ENCODE measurements at places on chromosomes 1 and 21.

DNA sequence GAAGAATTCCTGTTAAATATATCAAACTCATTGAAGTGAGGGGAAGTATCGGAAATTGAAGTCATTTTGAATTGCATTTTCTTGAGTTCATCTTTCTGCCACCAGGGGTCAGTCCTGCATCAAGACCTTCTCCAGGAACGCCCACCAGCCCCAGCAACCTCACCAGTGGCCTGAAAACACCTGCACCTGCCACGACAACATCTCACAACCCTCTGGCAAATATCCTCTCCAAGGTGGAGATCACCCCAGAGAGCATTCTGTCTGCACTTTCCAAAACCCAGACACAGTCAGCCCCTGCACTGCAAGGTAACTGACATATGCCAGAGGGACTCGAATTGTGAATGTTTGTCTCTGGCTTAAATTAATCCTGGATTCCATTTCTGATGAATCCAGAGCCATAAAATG is 22.8 kb upstream of the TARS2 start:
- DNase-seq = peak; percentile 41

- no peak for DNase-seq
Measured at GRCh38 chr1:47699492-47700235, 261.8 kb downstream of the FOXD2 start.

DNA sequence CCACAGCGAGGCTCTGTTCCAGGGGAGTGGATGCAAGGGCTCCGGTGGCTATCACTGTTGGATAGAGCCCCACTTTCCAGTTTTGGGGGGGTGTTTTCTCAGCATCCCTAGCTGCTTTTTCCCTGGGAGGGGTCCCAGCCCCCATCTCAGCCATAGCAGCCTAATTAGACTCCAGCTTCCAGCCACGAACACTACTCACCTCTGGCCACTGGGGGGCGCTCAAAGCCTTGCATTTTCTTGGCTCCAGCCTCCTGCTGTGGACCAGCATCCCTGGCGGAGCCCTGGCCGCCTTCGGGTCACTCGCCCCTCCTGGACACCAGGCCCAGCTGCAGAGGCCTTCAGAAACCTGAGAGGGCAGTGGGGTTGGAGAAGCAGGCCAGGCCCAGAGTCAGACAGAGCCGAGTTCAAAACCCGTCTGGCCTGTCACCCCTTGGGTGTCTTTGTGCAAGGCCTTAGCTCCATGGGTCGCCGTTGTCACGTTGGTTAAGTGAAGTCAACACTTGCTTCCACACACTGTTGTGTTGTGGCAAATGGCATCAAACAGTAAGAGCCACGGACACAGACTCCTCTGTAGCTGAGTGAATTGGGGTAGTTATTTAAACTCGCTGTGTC is 93.5 kb upstream of the ACTL8 start:
- DNase-seq = no peak

- DNase-seq = no peak
Measured at GRCh38 chr1:230381585-230381984, 44.5 kb downstream of the PGBD5 start.

DNA sequence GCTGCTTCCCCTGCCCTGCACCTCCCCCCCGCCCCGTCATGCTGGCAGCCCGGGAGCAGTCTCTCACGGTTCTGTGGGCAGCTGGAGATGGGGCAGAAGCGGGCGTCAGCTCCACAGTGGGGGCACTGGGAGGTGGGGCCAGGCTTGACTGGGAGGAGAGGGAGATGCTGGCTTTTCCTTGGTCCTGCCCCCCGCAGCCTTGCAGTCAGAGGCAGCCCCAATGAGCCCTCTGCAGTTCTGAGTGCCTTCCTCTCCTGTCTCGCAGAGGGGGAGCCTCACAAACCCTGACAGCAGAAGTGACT is 21.7 kb downstream of the ARHGEF10L start:
- DNase-seq = no peak

- DNase-seq = no peak
Measured at GRCh38 chr1:39892601-39893595, 8.8 kb downstream of the MYCL start.

DNA sequence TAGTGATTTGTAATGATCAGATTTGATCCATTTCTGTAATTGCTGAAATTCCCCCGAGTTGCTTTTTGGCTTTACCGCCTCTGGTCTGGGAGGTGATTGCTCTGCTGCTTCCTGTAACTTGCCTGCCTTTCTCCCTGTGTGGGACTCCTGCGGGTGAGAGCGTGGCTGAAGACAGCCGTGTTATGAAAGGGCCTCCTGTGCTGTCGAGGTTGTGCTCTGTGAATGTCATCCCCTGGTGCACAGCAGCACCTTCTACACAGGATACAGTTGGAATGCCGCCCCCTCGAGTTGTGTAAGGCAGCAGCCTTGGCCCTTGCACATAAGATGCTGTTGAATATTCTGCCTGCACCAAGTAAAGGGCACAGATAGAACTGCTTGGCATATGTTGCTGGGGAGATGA is 5.9 kb downstream of the SOD1 start:
- no peak for DNase-seq

DNA sequence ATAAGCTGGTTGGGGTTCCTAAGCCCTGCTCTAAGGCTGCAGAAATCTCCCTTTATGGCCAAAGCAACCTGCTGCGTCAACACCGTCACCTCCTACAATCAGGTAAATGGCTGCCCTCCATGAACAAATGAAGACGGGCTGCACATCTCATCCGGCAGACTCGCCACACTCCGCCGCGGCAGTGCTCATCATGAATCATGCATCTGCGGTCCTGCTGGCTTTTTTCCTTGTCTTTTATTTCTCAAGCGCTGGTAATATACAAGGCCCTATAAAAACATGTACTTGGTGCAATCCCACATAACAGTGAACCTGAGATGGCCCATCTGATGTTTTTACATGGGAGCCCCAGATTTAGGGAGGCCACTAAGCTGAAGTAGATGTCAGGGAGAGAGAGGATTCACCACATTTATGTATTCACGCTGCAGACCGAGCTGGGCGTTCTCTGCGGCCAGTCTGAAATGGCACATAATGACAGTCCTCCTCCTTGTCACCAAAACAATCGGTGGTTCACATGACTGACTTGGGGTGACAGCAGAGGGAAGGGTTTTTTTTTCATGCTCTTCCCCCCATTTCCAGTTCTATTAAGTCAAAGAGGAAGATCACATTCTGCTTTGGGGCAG is 91.6 kb downstream of the KAZN start:
- no peak for DNase-seq

DNA sequence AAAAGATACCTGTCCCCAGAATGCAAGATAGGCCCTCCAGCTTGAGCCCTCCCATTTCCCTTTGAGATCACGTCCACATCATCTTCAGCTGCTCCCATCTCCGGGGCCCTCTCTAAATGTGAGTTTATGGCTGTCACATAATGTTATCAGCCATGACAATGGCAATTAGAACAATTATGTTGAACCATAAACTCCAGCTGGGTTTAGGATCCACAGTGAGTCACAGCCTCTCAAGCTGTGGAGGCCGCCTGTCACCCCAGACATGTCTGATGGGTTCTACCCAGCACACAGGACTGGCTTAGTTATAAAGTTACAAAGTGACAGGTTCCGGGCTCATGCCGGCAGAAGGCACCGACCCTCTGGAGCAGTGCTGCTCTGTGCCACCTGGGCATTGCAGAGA is 597.3 kb downstream of the PTPRU start:
- DNase-seq = no peak
